Activated CD8-positive, alpha-beta T cell treated with anti-CD3 and anti-CD28 coated beads for 36 hours (primary cell): ENCODE measurements at places on chromosomes 4 and X. TPM values are rescaled to one million over a fixed set of nuclear protein-coding genes. Genes with fewer than 3 reads are reported as not detected.

SLC16A2 gene
- 0.36 TPM for total RNA-seq

DNA sequence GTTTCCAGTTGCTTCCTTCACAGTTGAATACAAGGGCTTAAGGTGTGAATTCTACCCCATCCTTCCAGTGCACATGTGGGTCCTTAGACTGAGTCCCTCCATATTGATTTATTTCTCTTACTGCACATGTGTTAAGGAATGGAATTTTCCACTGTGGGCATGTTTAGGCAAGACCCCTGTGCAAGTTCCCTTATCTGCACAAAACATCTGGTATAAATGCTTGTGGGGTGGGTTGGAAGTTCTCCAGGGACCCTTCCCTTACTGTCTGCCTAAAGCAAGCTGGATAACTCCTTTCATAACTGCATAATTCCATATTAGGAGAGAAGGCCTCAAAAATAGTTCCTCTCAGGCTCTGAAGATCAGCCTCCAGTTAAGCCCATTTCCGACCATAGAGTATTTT lies 570.9 kb downstream of the ADGRL3 start:
- no peak for DNase-seq

MTCP1 gene
- total RNA-seq, result 23.4 TPM

- no peak for DNase-seq
Observed at GRCh38 chrX:23896981-23897380, 10.8 kb downstream of the APOO start.

CLTRN gene
- total RNA-seq, result 0.58 TPM

FAT1 gene
- not detected for total RNA-seq

- no peak for DNase-seq
Observed at GRCh38 chr4:24274381-24274941, 309.9 kb downstream of the DHX15 start.

DNA sequence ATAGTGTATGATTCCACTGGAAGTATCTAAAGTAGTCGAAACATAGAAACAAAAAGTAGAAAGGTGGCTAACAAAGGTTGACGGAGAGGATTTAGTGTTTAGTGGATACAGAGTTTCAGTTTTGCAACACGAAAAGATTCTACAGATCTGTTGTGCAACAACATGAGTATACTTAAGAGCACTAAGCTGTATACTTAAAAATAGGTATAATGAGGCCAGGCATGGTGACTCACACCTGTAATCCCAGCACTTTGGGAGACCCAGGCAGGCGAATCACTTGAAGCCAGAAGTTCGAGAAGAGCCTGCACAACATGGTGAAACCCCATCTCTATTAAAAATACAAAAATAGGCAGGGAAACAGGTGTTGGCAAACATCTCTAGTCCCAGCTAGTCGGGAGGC lies 7.9 kb upstream of the ATRX start:
- DNase-seq, result no peak

DNA sequence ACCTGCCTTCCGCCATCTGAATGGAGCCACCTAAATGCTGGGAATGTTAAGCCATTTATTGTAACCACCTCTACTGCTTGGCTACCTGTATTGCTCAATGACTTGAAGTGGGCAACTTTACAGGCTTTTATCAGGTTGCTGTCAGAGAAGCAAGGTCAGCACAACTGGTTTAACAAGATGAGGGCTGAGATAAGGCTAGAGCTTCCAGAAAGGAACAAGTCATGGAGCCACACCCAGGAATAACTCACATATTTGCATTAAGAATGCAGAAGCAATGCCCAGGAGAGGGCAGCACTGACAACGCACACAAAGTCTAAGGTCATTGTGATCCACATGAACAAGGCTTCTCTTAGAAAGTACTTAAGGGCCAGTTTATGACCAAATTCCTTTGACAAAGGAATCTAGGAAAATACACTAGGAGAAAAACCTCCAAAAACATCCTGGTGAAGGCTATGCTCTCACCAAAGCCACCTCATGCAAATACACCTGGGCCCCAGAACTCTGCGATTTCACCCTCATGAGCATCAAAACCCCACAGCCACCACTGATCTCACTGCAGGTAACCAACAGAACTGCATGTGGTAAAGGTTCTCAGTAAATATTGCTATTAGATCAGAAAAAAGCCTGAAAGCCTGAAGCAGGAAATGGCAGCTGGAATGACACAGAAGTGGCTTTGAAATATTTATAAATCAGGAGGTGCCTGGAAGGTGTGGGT lies 15.0 kb upstream of the STS start:
- peak; percentile 46 for DNase-seq

NUP54 gene
- total RNA-seq, result 61.9 TPM

DRP2 gene
- total RNA-seq, result 0.54 TPM

GRCh38 chr4:184950926-184951325 lies 67.4 kb upstream of the HELT start:
- no peak for DNase-seq

DNA sequence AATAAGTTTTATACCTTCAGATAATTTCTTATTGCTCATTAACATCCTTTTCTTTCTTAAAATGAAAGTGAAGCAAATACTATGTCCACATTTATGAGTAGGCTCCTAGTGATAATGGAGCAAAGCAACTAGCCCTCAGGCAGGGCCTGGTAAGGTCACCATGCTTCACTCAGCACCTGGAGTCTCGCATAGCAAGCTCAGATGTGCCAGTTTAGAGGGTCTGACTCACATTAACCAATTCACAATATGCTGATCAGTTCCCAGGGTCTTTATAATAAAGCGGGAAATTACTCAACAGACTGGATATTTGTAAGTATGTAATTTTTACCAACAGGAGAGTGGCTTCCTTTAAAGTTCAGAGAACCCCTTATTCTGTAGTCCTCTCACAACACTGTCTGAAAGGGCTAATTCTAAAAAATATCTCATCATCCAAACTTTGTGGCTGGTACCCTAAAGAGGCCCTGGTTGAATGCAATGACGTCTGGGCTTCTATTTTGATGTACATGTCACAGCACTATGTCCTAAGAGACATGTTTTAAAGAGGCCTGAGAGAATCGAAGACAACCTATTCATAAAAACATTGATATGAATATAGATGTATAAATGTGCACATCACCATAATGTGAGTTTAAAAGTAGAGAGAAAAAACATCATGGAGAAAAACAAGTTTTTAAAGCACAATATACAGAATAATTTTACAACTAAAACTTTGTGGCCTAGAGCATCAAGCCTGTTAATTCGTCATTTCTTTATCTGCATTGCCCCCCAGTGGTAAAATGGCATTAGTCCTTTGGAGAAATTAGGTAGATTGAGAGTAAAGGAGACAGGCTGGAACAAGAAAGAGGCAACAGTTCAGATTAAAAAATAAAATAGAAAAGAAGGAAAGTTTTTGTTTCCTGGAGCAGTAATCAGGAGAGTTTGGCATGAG lies 44.3 kb downstream of the IL21 start:
- DNase-seq, result peak; percentile 45

DNA sequence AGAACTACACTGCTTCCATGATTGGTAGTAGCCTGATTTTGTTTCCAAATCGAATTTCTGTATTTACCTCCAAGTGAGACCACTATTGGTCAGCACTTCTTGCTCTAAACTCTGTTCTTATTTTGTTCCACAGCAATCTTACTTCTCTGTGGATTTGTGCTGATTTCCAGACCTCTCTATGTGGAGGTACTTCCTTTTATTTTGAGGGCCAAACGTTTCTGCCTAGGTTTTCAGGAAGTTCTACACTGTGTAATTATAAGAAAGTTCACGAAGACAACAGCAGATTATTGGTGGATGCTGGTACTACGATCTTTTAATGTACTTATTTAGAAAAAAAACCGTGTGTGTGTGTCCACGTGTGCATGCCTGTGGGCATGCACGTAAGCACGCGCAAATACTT lies 46.7 kb downstream of the DTHD1 start:
- no peak for DNase-seq

DNA sequence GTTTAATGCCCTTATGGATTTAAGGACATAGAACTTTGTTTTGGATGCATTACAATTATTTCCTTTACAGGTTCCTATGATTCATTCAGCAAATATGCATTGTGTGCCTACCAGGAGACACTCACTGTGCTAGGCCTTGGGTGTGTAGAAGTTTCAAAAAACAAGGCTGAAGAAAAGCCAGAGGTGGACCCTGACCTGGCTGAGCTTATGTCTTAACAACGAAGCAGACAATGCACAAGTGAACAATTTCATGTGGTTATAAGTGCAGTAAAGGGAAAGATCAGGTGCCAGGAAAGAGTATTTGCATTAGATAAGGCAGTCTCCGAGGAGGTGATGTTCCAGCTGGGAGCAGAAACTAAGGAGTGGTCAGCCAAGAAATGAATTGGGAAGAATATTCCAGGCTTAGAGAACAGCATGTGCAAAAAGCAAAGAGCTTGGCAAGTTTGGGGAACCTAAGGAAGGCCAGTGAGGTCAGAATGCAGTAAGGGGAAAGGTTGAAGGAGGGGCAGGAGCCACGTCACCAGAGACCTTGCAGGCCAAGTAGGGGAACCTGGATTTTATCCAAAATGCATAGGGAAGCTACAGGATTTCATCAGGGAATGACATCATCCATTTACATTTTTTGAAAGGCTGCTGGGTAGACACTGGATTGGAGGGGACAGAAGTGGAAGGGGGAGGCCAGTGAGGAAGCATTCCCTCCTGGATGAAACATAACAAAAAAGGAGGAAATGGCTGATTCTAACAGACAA lies 193.6 kb downstream of the SOWAHB start:
- no peak for DNase-seq

DNA sequence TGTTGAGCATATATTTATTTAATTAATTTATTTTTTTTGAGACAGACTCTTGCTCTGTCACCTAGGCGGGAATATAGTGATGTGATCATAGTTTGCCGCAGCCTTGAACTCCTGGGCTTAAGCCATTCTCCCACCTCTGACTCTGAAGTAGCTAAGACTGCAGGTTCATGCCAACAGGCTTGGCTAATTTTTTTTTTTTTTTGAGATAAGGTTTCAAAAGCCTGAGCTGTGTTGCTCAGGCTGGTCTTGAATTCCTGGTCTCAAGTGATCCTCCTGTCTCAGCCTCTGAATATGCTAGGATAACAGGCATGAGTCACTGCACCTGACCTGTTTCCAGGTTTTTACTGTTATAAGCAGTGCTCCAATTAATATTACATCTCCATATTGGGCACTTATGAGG lies 4.8 kb downstream of the ADD1 start:
- DNase-seq, result no peak

HSFX2 gene
- not detected for total RNA-seq

STAP1 gene
- 3.0 TPM for total RNA-seq

SLITRK4 gene
- total RNA-seq, result not detected

- DNase-seq, result no peak
Observed at GRCh38 chrX:404656-405055, 17.9 kb upstream of the PPP2R3B start.

- no peak for DNase-seq
Observed at GRCh38 chr4:41288254-41288653, 31.5 kb downstream of the UCHL1 start.

DNA sequence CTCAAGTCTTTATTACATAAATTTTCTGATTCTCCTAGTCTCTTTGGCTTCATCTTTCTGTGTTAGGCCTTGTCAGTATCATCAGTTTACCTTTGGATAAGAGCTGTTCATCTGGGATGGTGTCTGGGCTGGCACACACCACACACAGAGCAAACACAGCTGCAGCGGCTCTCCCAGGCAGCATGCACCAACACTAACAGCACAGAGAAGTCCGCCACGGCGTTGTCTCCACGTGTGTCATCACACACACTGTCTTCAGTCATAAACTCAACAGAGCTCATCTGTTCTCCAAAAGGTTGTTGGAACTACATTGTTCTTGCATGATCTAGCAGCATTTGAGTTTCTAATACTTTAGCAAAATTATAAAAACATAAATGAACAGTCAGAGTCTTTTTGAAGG lies 851.9 kb upstream of the FRG1 start:
- no peak for DNase-seq

DNA sequence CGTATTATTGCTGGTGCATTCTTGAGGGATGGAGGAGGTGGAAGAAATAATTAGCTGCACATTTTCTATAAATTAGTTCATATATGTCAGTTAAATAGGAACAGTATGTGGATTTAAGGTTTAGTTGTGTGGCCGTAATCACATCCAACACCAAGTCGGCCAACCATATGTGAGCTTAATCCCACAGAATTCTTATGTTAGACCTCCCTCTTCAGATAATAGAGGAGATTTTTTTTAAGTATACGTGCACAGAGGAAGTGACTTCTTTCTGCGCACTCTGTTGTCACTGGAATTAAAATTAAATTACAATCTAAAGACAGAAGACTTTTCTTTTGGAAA lies 2.1 kb downstream of the SEPTIN11 start:
- no peak for DNase-seq

DNA sequence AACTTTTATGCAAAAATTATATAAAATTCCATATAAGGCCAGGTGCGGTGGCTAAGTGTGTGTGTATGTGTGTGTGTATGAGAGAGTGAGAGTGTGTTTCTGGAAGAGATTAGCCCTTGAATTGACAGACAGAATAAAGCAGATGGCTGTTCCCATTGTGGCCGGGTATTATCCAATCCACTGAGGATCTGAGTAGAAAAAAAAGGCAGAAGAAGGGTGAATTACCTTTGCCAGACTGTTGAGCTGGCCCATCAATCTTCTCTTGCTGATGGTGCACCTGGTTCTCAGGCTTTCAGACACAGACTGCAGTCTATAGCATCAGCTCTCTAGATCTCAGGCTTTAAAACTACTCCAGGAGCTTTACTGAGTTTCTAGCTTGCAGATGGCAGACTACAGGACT lies 92.2 kb upstream of the SLIT2 start:
- no peak for DNase-seq

DNA sequence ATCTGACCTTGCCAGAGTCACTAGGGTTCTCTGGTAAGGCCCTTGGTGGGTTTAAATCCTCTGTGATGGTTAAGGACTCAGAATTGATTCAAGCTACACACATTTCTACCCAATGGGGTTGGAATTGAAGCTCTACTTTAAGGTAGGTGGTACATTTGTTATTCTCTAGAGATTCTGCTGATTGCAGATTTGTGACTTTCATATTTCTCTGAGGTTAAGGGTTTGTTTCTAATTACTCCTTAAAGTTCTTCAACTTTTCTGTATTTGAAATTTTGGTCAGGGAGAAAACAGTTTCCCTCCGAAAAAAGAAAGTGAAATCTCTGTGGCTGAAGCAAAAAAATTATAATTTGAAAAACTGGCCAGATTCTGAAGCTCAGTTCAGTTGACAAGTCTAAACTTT lies 25.8 kb upstream of the USP46 start:
- no peak for DNase-seq
